ENCODE measurements at places on chromosomes 7 and 10.

DNA sequence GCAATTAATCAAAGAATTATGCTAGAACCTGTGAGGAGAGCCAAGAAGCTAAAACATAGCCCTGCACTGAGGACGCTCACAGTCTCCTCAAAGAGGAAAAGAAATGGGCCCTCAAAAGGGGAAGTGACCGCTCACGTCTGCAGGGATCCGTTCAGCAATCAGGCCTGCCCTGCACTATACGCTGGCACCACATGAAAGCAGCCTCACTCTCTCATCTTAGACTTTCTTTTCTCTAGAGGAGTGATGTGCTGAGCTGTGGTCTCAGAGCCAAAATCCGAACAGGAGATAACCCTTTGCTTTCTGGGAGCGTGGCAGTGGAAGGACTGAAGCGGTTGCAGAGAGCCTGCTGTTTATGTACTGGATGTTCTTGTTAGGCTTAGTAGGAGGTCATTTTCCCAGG is 6.3 kb upstream of the IL2RA start:
- DNase-seq: no peak

- no peak for DNase-seq
These were observed 203.1 kb downstream of the ZMYND11 start for GRCh38 chr10:338171-339037.

DNA sequence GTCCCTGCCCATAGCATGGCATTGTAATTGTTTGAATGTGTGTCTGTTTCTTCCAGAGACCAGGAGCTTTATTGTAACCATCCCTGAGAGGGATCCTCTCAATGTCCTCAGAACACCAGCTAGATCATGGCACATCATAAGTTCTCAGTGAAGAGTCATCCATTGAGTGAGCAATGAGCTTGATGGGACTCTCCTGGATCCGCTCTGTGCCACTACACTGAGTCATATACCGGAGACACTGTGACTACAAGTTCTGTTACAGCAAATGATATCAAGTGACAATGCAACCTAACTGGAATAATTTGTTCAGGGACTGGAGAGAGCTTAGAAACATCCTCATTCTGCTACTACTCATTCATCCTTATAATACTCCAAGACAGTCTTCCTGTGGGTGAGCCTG is 25.1 kb downstream of the MRPS24 start:
- DNase-seq: no peak

- no peak for DNase-seq
These were observed 31.8 kb upstream of the GPAM start for GRCh38 chr10:112215342-112215774.

- DNase-seq: no peak
These were observed 356.3 kb upstream of the GALNT17 start for GRCh38 chr7:70775570-70776156.

- DNase-seq: peak; percentile 43
These were observed 94.0 kb downstream of the GRK5 start for GRCh38 chr10:119301397-119301796.

DNA sequence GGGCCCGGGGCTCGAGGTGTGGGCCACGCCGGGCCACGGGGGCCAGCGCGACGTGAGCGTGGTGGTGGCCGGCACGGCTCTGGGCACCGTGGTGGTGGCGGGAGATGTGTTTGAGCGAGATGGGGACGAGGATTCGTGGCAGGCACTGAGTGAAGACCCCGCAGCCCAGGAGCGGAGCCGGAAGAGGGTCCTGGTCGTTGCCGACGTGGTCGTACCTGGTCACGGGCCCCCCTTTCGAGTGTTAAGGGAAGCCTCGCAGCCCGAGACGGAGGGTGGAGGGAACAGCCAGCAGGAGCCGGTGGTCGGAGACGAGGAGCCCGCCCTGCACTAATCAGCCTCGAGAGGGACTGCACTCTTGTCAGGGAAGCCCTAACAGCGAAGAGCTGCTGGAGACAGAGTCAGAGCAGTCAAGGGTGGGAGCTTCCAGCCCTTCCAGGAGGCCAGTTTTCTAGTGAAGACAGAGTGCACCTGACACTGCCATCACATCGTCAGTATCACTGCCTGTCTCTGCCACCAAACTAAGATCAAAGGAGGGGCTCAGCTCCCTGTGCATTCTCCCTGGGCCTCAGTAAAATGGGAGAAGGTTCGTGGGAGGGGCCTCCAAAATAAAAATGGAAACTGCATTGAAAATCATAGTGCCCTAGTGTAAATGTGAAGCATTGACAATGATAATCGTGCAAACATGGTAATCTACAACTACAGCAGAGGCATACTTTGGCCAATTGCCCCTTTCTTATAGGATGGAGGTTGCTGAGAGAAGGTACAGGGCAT is 1.3 kb downstream of the MBLAC1 start:
- no peak for DNase-seq

DNA sequence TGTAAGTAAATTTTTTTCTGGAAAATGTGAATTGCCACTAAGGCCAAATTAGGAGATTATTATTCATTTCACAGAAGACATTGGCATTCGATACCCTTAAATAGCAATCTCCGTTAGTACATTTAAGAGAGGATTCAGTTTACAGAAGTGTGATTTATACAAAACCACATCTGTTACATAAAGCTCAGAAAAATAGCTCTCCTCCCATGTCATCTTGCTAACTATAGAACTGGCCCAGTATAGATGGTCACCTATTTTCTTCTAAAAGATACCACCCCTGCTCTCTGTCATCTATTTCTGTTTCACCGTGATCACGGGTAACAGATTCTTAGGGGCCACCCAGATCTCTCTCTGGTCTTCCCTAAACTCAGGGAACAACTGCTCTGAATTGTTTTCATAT is 119.1 kb downstream of the HIP1 start:
- DNase-seq: no peak

DNA sequence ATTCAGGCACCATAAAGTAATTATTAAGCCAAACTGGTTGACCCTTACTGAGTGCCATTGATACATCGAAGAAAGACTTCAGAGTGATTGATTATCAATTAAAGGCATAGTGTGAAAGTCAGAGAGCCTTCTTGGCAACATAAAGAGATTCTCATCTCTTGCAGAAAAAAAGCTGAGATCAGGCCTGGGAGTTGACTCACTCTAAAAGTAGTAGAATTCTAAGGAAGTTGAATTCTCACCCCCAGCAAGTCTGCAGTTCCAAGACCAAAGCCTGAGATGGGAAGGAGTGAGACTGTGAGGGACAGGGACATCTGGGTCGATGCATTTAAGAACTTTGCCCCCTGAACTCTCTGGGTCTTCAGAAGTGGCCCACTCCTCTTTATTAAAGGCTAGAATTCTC is 21.6 kb upstream of the ERCC6 start:
- no peak for DNase-seq

DNA sequence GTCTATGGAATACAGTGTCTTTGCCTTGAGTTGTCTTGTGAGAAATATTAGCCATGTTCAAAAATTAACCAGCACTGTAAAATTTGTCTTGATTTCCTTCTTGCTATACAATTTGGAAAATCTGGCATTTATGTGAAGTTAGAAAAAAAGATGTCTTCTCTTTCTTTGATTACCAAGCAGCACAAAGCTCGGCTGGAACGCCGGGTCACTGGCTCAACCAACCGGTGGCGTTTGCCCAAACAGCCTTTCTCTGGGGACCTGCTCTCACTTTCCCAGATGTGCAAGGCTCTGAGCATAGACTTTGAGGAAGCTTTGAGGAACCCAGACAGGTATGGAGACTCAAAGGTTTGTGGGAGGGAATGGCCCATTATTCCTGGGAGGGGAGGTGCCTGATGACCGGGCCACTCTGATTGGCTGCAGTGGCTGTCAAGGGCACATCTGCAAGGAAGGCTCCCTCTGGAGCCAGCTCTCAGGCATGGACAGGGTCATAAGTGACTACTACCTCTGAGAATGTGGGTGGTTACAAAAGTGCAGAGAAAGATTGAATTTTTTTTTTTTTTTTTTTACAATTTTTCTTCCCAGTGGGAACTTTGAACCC is 5.6 kb downstream of the BTBD16 start:
- DNase-seq: no peak

DNA sequence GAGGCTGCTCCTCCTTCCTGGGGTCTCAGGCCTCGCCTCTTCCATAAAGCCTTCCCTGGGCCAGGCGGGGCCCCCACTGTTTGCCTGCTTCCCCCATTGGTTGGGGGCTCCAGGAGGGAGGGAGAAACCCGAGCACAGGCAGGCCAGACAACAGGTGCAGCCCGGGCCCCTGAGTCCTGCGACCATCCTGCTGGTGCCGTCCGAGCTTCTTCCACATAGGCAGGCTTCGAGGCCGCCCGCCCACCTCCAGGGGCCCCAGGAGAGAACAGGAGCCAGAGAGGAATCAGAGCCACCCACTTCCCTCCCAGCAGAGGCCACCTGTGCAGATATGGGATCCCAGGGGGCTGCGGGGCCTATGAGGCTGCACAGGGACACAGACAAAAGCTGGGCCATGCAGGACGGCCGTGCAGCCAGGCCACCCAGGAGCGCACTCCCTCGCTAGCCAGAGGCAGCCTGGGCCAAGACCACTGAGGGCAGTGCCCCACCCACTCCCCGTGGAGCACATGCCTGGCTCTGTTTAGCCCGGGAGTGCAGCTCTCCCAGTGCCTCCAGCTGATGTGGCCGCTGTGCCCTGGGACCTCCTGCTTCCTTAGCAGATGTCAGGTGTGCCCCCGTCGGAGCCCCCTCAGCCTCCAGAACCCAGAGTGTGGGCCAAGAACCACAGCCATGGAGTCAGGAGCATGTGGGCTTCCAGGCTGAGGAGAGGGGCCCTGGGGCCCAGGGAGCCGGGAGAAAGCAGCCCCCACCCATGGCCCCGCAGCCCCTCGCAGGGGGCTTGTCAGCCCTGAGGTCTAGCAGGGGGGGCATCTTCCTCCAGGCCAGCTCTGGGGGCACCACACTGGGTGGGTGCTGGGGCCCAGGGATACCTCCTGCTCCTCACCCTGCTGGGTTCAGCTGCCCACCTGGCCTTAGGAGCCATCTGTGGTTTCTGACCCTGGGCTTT is 59.9 kb upstream of the INPP5A start:
- DNase-seq: no peak
